Left ventricle myocardium inferior (tissue), 1 donor: ENCODE measurements at places on chromosomes 5 and 9.

DNA sequence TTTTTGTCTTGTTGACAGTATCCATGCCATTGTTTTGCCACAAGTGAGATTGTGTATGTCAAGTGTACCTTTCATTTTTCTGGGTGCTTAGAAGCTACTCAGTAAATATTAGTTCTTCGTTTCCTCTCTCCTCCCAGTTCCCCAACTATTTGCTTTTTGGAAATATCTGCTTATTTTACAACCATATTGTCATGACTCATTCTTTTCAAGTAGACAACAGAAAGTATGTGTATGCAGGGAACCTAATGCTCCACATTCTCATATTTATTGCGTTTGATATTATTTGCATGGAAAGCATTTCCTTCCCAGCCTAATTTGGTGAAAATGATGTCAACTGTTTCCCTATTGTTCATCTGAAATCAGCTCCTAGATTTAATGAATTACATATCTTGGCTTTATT lies 483.7 kb upstream of the RIOK2 start:
- DNase-seq, result no peak

- DNase-seq, result peak; percentile 39
These were observed 2.2 kb upstream of the CDX1 start for GRCh38 chr5:150164211-150164980.

DNA sequence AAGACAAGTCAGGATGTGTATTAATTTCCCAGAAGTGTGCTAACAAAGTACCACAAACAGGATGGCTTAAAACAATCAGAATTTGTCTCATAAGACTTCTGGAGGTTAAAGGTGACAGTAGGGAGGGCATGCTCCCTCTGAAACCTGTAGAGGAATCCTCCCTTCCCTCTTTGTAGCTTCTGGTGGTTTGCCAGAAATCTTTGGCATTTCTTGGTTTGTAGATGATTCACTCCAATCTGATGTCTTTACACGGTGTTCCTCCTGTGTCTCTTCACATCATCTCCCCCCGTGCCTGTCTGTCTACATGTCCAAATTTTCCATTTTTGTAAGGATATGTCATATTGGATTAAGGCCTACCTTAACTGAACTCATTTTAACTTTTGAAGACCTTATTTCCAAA lies 471.5 kb downstream of the ZNF608 start:
- DNase-seq, result no peak

GRCh38 chr9:137801023-137801319 lies 76.6 kb upstream of the CACNA1B start:
- no peak for DNase-seq

DNA sequence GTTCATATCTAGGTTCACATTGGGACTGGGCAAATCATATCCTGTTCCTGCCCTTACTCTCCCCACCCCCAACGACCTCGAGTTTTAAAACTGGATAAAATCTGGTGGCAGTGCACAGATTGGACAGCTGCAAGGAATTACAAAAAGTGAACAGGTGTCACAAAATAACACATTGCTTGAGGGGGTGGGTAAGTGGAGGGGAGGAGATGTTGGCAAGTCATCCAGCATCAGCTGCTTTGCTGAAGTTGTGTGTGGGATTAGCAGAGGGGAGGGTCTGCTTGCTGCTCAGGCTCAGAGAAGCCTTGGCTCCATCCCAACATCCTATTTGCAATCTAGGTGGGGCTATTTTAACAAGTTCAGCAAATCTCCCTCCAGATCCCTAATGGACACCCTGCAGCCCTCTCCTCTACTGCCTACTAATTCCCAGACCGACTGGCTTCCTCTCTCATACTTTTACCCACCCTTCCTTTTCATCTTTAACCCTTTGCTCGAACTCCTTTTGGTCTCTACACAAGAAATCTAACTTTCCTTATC lies 39.8 kb upstream of the SLC24A2 start:
- DNase-seq, result no peak

GRCh38 chr5:56591081-56591480 lies 224.3 kb upstream of the MAP3K1 start:
- no peak for DNase-seq
